Upper lobe of left lung (tissue), 6 donors: ENCODE measurements at places on chromosomes 12 and 14.

DNA sequence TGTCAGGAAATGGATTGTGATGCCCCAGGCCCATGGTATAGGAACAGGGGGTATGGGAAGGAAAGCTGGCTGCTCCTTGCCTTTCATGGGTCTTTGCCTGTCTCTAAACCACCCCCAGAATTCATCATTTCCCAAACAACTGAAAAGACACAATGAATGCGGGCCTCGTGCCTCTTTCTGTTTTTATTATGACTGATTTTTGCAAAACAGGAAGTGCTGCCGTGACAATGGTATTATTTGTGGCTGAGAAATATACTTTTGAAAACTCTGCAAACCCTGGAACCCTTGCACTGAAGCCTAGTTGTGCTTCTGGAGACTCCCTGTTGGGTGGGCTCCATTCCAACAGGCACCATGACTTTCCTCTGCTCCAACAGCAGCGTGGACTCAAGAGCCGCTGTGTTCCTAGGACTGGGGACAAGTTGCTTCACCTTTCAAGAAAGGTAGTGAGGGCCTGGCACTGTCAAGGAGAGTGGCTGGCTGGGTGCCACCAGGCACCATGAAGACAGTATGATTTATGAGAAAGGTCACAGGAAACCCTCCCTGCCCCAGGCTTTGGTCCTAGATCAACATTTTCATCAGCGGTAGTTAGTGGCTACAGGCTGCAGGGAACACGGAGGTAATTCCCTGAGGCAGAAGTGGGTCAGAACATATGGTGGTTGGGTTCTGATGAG, 4.8 kb upstream of the DGLUCY start:
- peaks cover 14% of the 10 kb centered on the region for H3K4me1 ChIP-seq
- peak overlapping the region; percentile 0 for H3K27ac ChIP-seq
- no peak for DNase-seq
- no peak overlapping the region for H3K4me3 ChIP-seq
- H3K27me3 ChIP-seq: no peaks in the 10 kb centered on the region

GRCh38 chr12:79162147-79162772, 297.7 kb downstream of the SYT1 start:
- no peaks in the 10 kb centered on the region for H3K36me3 ChIP-seq
- H3K4me3 ChIP-seq: no peak overlapping the region
- no peak for DNase-seq
- no peak overlapping the region for H3K27ac ChIP-seq
- H3K27me3 ChIP-seq: no peaks in the 10 kb centered on the region
- H3K4me1 ChIP-seq: no peaks in the 10 kb centered on the region

GRCh38 chr12:27572486-27573255, 48.7 kb downstream of the PPFIBP1 start:
- no peak overlapping the region for H3K4me3 ChIP-seq
- H3K27ac ChIP-seq: peak overlapping the region; percentile 39
- H3K27me3 ChIP-seq: no peaks in the 10 kb centered on the region
- DNase-seq: no peak
- peaks cover 18% of the 10 kb centered on the region for H3K4me1 ChIP-seq

- H3K27ac ChIP-seq: no peak overlapping the region
- no peak overlapping the region for H3K4me3 ChIP-seq
- H3K36me3 ChIP-seq: no peaks in the 10 kb centered on the region
- no peaks in the 10 kb centered on the region for H3K27me3 ChIP-seq
- H3K4me1 ChIP-seq: no peaks in the 10 kb centered on the region
- DNase-seq: no peak
Observed at GRCh38 chr12:96883571-96883970, 23.5 kb upstream of the NEDD1 start.

DNA sequence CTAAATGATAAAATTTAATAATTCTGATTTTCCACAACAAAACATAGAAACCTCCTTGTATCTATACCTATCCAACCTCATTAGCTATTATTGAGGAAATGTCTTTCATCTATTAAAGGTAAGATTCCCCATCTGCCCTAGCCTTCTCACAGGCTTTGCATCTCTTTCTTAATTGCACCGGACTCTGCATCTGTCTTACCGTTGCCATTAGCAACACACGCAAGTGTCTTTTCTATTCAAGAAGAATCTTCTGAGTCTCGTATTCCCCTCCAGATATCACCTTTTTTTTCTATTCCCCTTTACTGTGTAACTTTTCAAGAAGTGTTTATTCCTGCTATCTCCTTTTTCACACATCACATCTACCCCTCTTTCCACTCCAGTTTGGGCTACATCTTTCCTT, 500.0 kb downstream of the NOVA1 start:
- no peaks in the 10 kb centered on the region for H3K27me3 ChIP-seq
- no peaks in the 10 kb centered on the region for H3K4me1 ChIP-seq
- DNase-seq: no peak
- no peak overlapping the region for H3K27ac ChIP-seq
- H3K4me3 ChIP-seq: no peak overlapping the region
